Activated CD4-positive, alpha-beta T cell treated with anti-CD3 and anti-CD28 coated beads, Interleukin-2, amount 50 U/mL, for 16 hours (primary cell): ENCODE measurements at places on chromosomes 11 and 22.

- DNase-seq = no peak
These were observed 60.9 kb downstream of the CELSR1 start for GRCh38 chr22:46476547-46476941.

DNA sequence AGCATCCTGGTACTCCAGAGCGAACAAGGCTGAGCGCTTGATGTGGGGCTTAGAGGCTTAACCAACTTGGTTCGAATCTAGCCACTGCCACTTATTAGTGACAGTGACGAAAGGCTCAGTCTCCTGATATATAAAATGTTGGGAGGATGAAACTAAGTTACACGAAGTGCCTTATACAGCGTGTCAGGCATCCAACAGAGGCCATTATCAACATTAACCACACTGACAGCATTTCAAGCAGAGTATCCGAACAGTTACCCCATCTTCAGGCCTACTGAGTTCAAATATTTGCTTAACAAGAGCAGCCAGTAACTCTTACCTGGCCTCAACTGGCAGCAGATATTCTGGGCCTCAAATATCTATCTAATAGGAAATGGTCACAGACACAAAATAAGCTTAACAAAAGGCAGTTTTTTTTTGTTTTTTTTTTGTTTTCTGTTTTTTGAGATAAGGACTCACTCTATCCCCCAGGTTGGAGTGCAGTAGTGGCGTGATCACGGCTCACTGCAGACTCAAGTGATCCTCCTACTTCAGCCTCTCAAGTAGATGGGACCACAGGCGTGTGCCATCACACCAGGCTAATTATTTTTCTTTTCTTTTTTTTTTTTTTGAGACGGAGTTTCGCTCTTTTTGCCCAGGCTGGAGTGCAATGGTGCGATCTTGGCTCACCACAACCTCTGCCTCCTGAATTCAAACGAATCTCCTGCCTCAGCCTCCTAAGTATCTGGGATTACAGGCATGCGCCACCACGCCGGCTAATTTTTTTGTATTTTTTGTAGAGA, 2.9 kb downstream of the SERPIND1 start:
- no peak for DNase-seq

- DNase-seq = no peak
These were observed 21.5 kb downstream of the C22orf23 start for GRCh38 chr22:37931893-37932389.

DNA sequence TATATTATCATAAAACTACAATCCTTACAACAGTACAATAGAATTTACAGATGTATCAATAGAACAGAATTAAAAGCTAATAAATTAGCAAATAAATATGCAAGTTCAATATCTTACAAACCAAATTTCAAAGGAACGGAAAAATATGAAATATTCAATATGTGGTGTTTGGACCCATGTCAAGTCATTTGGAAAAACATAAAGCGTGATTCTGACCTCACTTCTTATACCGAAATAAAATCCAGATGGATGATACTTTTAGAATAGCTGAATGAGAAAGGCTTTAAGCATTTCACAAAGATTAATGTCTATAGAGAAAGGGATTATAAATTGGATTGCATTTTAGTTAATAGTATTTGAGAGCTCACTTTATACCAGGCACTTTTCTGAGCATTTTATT, 92.8 kb upstream of the TEAD1 start:
- no peak for DNase-seq

- no peak for DNase-seq
These were observed 24.1 kb downstream of the MAML2 start for GRCh38 chr11:96318850-96319249.

- peak; percentile 81 for DNase-seq
These were observed 12.1 kb downstream of the LRFN4 start for GRCh38 chr11:66868726-66869566.
